ENCODE measurements at places on chromosomes 11 and 22.

- DNase-seq, result no peak
These were observed 63.0 kb upstream of the ZBED5 start for GRCh38 chr11:10920875-10921274.

DNA sequence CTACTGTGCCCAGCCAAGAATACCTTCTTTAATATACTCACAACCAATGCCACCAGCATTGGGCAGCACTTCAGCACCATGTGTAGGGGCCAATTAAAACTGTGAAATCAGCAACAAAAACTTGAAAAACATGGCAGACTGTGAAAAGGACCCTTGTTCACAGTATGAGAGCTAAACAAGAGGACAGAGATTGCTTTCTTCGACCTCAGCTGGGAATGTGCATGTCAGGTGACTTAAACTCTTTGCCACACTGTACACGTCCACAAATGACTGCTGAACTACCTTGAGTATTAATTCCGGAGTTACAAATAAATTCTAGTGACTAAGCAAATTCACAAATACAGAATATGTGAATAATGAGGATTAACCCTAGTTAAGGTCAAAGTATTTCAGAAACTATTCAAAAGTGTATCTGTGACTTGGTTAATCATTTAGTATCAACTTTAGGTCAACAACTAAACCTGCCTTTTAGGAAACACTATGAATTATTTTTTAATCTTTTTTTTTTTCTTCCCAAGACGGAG is 33.0 kb downstream of the DDX6 start:
- no peak for DNase-seq

DNA sequence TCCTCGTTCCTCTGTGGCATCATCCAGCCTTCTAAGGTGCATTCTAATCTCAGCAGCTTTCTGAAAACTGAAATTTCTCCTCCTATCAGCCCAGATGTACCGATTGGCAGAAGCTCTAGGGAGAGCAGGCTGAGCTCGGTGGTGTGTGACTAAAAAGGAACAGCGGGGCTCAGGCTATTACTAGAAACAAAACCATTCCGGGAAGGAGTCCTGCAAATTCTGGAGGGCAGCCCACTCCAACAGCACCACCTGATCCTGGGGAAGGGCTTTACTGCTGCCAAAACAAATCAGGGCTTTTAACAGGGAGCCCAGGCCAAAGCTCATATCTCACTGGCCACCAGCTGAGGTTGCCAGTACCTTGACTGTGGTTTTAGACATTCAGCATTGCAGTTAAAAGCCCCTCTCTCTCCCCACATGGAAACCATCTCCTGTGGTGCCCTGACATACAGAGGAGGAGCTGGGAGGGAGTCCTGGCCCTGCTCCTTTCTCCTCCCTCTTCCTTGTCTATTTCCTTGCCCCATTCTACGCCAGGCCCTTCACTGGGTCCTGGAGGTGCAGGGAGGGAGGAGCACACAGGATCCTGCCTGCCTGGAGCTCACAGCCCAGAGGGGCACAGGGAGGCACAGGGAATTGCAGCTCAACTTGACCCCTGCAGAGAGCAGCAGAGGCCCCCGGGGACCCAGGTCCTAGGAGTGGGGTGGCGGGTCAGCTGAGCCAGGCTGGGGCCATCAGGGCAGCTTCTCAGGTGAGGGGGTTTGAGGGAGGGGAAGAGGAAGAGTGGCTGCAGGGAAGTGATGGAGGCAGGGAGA is 889 bp downstream of the PLAAT4 start:
- DNase-seq, result peak; percentile 93

- DNase-seq, result no peak
These were observed 64.3 kb upstream of the PPARA start for GRCh38 chr22:46085828-46086576.

- no peak for DNase-seq
These were observed 10.9 kb downstream of the SMCO4 start for GRCh38 chr11:93532281-93532789.

GRCh38 chr11:10096987-10097386 is 197.0 kb downstream of the SBF2 start:
- no peak for DNase-seq

DNA sequence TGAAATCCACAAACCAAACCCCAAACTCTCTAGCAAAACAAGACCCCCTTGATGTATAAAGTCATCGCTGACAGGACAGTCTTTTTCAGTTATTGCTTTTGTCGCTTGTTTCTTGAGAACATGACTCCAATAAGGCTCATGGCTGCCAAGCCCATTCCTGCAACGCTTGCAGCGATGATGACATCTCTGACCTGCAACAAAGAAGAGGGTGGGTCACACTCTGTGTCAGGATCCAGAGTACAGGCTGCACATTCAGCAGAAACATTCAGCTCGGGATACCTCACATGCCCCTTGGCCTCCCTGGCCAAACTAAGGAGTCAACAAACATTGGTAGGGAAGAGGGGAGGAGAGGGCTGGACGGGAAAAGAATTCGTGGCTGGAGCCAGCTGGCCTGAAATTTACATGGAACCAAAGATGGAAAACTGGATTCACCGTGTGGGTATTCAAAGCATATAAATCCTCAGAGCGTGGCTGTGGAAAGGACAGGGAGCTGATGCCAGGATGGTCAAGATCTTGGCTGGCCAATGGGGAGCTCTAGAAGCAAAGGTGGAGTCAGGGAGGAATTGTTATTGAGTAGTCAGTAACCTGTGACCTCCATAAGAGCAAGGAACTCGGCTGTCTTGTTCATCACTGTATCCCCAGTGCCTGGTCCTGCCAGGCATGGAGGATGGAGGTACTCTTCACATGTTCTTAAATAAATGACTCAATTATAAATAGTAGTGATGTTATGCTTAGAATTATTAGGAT is 11.8 kb upstream of the PLAAT2 start:
- no peak for DNase-seq

Data from cerebellar nuclear complex (tissue), 1 donor.